ENCODE measurements at places on chromosomes 3 and 15. TPM values are rescaled to one million over a fixed set of nuclear protein-coding genes. Genes with fewer than 3 reads are reported as not detected.

Gene VIPR1
- total RNA-seq, result 0.29 TPM

Gene SUCNR1
- total RNA-seq, result 0.08 TPM

Gene TLR9
- total RNA-seq, result 4.8 TPM

Gene IGSF11
- total RNA-seq, result not detected

Gene JMJD7
- total RNA-seq, result 10.3 TPM

Gene SUCLG2
- 39.7 TPM for total RNA-seq

Gene GRAMD1C
- 5.5 TPM for total RNA-seq

Gene SAMD7
- not detected for total RNA-seq

Gene NISCH
- 52.5 TPM for total RNA-seq

Gene PTH1R
- total RNA-seq, result not detected

All from GM12878 (cell line).